Stimulated activated CD4-positive, alpha-beta T cell treated with anti-CD3 and anti-CD28 coated beads, Interleukin-1b, Interleukin-23, amount 100 ng/mL, for 4 hours (primary cell): ENCODE measurements at places on chromosomes 11 and 22.

DNA sequence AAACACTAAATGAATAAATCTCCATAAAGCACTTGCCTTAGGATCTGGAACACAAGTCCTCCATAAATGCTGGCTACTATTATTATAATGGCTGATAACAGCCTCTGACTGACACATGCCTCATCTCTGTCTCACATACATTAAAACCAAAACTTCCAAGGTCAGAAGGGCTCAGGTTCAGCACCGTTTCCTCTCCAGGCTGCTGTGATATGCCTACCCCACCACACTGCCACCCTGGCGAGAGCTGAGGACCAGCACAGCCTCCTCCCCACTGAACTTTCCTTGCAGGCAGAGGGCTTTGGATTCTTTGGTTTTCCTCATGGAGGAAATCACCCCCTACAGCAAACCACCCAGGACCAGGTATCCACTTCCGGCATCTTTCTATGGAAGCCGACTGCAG, 112.8 kb downstream of the ABTB2 start:
- DNase-seq, result no peak

DNA sequence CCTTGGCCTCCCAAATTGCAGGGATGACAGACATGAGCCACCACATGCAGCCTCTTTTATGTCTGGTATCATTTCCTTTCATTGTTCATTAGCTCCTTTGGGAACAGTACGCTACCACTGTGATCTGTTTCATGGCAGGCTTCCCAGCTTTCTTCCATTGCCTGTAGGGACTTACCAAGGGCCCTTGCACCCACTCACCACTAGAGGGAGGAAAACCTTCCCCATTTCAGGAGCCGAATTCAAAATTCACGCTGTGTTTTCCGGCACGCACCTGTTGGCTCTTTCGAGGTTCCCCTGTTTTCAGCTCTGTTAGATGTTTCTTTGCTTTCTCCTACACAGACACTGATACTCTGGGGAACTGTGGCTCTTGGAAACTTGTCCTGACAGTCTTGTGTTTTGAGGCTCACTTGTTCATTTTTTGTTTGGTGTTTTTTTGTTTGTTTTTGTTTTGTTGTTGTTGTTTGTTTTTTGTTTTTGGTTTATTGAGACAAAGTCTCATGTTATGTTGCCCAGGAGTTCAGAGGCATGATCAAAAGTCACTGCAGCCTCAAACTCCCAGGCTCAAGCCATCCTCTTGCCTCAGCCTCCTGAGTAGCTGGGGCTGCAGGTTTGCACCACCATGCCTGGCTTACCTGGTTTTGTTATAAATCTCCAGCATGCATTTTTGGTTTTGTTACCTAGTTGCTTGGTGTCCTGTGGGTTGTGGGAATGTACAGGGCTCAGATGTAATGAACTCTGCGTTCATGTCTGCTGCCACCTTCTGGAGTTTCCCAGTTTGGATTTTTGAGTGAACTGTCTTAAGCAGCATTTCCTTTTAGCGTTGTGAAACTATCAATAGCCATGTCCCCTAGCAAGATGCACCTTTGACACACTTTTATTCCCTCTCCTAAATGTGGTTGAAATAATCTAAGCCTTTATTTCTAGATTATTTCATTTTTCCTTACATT, 2.3 kb downstream of the KRTAP5-11 start:
- DNase-seq, result no peak

- no peak for DNase-seq
Measured at GRCh38 chr11:65814131-65814985, 19.4 kb upstream of the SNX32 start.

DNA sequence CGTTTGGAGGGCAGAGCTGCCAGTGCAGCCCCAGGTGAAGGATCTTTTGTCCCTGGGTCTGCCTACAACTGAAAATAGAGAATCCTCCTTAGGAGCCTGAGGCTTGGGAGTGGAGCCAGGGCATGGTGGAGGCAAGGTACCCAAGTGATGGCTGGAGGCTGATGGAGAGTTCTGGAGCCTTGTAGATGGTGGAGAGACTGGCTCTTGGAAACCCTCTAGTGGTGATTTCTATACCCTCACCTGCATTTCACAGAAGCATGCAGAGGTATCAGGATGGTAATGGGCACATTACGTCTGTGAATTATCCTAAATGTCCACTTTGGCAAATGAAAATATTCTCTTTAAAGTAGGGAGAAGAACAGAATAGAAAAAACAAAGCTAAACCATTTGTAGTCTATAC, 44.4 kb downstream of the INSC start:
- no peak for DNase-seq

DNA sequence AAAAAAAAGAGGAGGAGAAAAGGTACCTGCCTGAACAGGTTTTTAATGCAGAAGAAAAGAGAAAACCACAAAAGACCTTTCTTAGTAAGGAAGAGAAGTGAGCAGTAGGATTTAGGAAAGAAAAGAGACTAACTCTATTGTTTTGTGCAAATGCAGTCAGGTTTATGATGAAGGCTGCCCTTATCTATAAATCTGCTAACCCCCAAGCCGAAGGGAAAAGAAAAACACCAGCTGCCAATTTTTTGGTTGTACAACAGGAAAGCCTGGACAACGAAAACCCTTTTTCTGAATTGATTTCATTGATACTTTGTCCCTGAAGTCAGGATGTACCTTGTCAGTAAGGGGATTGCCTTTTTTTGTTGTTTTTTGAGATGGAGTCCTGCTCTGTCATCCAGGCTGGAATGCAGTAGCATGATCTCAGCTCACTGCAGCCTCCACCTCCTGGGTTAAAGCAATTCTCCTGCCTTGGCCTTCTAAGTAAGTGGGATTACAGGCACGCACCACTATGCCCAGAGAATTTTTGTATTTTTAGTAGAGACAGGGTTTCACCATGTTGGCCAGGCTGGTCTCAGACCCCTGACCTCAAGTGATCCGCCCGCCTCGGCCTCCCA, 21.2 kb downstream of the POLD4 start:
- DNase-seq, result no peak

DNA sequence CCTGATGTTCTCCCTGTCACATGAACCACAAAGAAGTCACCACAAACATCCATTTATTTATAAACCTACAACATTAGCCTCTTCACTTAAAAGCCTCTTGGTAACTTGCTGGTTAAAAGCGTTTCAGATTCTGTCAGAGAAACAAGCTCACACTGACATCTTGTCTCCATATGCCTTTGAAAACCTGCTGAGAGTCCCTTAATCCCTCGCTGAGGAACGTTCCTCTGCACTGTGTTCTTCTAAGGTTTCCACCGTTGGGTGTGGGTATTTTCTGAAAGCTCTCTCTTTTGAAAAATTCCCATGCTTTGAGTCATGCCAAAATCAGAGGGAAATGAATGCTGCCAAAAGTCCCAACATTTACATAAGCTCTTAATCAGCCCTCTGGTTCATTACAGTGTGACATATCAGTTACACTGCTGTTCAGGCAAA, 149.8 kb downstream of the CCDC34 start:
- DNase-seq, result no peak

- no peak for DNase-seq
Measured at GRCh38 chr11:6411594-6412031, 7.3 kb downstream of the APBB1 start.

GRCh38 chr22:31107894-31108218, 488 bp upstream of the SELENOM start:
- no peak for DNase-seq

GRCh38 chr11:99534812-99535211, 514.1 kb downstream of the CNTN5 start:
- DNase-seq, result no peak

GRCh38 chr11:75938543-75938942, 123.5 kb downstream of the UVRAG start:
- no peak for DNase-seq

- no peak for DNase-seq
Measured at GRCh38 chr11:113932788-113933187, 28.2 kb downstream of the HTR3B start.

GRCh38 chr11:35347921-35348331, 71.4 kb downstream of the SLC1A2 start:
- no peak for DNase-seq

DNA sequence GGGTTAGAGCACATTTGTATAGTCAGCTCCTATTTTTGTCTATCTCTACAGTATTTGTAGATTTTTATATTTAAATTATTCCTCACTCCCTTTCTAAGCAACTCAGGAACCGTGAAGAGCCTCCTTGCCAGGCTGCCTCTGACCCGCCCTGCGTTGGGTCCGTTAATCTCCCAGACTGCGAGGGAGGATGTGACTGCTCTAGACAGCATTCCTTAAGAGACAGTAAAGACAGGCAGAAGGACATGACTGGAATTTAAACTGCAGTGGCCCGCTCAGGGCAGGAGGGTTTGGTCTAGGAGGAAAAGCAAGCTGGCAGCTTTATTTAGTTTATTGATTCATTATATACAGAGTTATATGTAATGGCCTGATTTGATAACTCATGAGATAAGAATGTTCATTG, 413.7 kb downstream of the TMEM135 start:
- no peak for DNase-seq

DNA sequence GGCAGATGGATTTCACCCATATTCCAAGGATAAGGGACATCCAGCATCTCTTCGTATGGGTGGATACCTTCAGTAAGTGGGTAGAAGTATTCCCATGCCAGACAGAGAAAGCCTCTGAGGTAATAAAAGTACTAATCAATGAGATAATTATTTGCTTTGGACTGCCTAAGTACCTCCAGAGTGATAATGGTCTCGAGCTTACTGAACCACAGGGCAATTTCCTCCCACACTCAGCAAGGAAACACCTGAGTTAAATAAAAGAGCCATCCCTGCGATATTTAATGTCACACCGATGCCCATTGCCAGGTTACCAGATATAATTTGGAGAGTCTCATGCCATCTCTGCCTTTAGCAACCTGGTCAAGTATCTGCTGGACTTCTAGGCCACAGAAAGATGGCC, 70.6 kb upstream of the MPEG1 start:
- no peak for DNase-seq

DNA sequence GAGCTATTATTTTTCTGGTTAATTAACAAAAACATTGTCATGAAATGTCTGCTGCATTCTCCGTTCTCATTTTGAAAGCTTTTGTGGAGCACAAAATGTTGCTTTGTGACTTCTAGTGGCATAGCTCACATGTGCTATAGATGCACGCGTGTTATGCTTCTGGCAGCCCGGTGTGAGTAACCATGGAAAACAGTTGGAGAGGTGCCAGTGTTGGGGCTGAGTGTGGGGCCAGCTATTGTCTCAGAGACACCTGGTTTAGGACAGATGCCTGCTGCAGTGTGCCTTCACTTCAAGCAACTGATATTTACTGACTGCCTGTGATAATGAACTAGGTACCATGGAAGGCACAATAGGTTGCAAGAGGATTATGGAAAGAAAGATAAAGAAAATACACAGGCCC, 760.6 kb downstream of the NTM start:
- no peak for DNase-seq

- no peak for DNase-seq
Measured at GRCh38 chr11:34379079-34379478, 21.3 kb upstream of the ABTB2 start.

DNA sequence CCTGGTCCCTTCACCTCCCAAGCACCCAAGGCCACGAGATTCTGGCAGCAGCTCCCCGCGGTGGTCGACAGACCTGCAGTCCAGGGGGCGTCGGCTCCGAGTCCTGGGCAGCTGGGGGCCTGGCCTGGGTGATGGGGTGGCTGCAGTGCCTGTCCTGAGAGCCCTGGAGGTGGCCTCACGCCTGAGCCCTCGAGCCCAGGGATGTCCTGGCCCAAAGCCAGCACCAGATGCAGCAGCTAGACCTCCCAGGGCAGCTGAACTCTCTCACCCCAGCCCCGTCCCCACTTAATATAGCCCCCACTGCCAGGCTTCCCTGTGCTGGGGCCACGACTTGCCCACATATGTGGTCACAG, 6.6 kb downstream of the LMNTD2 start:
- no peak for DNase-seq

DNA sequence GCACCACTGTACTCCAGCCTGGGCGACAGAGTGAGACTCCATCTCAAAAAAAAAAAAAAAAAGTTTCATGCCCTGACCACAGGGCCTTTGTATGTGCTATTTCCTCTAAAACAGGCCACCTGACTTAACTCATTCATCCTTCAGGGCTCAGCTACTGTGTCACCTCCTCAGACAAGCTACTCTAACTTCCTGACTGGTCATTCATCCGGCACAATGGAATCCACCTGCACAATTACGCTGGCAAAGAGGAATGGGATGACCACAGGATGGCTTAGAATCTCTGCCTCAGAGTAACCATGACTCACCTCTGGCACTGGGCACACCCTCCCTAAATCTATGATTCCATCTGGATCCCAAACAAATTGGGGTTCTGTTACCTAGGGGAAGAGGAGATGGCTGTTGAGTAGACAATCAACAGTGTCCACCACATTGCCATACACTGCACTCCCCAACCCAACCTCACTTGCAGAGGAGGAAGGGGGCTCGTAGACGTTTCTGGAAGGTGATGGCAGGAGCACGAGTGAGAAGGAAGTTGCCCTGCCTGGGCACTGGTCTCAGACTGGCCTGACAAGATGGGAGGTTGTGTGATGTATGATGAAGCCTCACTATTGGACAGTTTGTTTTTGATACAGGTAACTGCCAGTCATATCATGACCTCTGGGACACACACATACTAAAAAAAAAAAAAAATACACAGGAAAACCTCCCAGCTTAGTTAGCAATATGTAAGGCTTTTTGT, 22.8 kb upstream of the HMOX1 start:
- DNase-seq, result no peak

DNA sequence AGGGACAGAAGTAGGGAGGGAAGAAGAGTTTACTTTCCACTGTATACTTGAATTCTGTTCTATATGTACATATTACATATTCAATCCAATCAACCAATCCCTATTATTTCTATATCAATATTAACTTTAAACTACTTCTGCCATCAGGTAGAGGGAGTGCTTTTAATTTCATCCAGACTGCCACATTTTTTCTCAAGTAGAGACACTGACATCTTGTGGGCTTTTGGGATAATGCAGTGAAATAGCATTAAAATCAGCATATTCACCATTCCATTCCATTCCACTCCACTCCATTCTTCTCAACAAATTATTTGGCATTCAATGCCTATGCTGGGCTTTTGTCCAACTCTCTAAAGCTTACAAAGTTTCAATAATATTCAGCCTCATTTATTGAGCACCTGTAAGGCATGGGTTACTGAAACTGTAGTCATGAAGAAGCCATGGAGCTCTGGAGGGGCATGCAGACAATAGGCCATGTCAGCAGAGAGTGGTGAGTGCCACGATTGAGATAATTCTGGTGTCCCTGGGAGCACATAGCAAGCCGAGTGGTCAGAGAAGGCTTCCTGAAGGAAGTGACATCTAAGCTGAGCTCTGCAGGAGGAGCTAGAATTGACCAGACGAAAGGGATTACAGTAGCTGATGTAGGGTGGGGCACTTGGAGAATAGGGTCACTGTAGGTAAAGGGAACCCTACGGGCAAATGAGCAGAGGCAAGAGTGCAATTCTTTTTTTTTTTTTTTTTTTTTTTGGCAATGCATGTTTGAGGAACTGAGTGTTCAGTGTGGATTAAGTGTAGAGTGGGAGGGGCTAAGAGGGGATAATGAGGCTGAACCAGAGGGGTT, 12.8 kb upstream of the CLPB start:
- DNase-seq, result no peak
